ENCODE measurements at places on chromosomes 13 and 19.

DNA sequence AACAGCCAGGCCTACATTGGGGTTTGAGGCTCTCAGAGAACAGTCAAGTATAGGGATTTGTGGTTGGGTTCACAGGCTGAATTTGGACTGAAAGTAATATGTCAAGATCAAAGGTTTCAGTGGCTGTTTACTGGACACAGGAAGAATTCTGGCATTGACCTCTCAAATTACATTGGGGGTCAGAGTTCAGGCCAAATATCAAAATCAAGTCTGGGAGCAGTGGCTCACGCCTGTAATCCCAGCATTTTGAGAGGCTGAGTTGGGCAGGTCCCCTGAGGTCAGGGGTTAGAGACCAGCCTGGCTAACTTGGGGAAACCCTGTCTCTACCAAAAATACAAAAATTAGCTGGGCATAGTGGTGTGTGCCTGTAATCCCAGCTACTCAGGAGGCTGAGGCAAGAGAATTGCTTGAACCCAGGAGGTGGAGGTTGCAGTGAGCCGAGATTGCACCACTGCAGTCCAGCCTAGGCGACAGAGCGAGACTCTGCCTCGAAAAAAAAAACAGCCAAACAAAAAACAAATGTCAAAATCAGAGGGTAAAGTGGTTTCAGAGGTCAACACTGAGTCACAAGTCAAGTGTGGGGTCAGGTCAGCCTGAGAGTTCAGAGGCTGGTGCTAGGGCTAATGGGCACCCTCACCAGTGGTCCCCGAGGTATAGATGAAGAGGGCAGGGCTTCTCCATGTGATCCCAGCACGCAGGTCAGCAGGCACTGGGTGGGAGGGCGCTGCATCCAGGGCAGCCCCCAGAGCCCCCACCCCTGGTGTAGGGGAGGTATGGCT is 1.5 kb downstream of the SLC27A5 start:
- DNase-seq = no peak

DNA sequence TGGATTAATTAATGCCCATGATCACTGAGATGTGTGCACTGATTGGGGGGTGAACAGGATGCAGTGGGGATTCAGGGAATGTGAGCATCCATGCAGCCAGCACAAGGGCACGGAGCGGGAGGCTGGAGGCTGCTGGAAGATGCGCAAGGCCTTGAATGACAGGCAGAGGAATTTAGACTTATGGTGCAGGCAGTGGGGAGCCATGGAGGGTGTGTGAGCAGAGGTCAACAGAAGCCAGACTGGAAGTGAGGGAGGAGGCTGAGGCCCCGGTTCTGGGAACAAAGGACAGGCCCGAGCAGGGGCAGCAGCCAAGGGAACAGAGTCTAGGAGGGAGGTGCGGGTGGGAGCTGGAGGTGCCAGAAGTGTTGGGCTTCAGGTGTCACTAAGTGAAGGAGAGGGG is 7.3 kb upstream of the COLGALT1 start:
- no peak for DNase-seq

DNA sequence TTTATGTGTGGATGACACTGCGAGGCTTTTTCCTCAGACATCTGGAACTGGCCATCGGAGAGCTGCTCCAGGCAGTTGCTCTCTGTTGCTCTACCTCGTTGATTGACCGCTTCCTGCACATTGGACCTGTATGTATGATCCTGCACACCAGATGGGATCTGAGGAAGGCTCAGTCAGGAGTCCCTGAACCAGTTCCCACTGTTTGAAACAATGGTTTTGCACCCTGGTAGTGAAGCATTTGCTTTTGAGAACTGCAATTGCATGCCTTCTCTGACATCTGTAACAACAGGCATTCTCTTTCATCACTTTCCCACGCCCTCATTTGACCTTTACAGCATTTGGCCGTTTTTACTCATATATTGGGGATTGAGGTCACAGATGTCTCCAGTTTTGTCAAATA is 61.1 kb upstream of the NPAS1 start:
- no peak for DNase-seq

DNA sequence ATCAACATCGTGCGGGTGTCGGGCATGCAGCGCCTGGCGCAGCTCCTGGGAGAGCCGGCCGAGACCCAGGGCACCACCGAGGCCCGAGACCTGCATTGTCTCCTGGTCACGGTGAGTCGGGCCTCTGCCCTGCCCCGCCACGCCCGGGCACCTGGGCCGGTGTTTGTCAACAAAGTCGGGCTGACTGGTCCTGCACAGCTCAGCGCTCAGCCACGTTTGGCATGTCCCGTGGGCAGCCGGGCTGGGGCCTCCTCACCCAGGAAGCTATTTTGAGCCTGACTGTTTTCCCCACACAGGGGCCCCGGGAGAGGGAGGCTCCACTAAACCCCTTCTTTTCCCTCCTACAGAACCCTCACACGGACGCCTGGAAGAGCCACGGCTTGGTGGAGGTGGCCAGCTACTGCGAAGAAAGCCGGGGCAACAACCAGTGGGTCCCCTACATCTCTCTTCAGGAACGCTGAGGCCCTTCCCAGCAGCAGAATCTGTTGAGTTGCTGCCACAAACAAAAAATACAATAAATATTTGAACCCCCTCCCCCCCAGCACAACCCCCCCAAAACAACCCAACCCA is 1.3 kb downstream of the GADD45B start:
- DNase-seq = no peak

GRCh38 chr19:3580156-3580934 is 4.9 kb upstream of the GIPC3 start:
- DNase-seq = no peak

- DNase-seq = no peak
Observed at GRCh38 chr13:73492811-73493210, 434.0 kb downstream of the KLF5 start.

GRCh38 chr19:9535934-9536333 is 2.5 kb downstream of the ZNF426 start:
- no peak for DNase-seq

- DNase-seq = no peak
Observed at GRCh38 chr19:36245210-36246005, 30.5 kb downstream of the ZNF146 start.

DNA sequence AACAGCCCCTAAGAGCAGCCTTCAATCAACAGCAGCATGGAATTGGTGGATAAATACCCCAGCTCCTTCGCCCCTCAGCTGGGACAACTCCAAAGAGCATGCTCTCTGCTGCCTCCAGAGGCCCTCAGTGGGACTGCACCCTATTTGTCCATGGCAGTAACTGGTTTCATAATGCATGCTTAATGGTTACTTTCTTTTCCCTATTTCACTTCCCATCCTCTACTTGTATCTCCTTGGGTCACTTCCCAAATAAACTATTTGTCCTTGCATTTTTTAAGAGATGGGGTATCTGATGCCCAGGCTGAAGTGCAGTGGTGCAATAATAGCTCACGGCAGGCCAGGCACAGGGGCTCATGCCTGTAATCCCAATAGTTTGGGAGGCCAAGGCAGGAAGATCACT is 13.5 kb upstream of the TPM4 start:
- peak; percentile 56 for DNase-seq

DNA sequence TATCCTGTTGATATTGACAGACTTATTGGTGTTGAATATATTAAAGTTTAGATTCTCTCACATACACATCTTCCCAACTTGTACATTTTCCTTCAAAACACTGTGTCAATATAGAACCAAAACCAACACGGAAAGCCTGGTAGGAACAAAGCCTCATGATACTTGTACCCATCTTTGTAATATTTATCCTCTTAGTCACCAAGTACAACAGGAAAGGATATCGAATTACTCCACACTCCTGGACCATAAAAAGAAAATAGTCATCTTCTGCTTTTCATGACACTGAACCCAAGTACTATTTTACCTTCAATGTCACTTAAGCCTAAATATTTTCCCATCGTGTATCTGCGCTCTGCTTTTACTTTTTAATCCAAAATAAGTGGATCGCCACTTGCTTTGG is 702.9 kb upstream of the PCDH9 start:
- DNase-seq = no peak

GRCh38 chr19:55276720-55277430 is 3.0 kb downstream of the HSPBP1 start:
- no peak for DNase-seq

GRCh38 chr13:99617474-99618255 is 116.4 kb downstream of the TM9SF2 start:
- DNase-seq = no peak

- DNase-seq = no peak
Observed at GRCh38 chr13:99495466-99496183, 5.6 kb upstream of the TM9SF2 start.

GRCh38 chr19:46571495-46571894 is 29.6 kb upstream of the CALM3 start:
- no peak for DNase-seq

GRCh38 chr13:99636728-99637353 is 135.6 kb downstream of the TM9SF2 start:
- DNase-seq = no peak

DNA sequence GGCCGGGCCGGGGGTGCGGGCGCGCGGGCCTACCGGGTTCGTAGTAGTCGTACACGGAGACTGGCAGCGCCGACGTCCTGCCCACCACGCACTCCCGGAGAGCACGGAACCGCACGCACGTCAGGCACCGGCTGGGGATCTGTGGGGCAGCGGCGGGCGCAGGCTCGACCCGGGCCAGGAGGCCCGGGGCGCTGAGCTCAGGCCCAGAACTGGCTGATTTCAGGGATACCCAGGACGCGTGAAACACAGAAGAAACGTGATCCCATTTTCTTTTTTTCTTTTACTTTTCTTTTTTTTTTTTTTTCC is 9.0 kb downstream of the F2RL3 start:
- no peak for DNase-seq

- DNase-seq = no peak
Observed at GRCh38 chr13:73096173-73096572, 37.4 kb downstream of the KLF5 start.

DNA sequence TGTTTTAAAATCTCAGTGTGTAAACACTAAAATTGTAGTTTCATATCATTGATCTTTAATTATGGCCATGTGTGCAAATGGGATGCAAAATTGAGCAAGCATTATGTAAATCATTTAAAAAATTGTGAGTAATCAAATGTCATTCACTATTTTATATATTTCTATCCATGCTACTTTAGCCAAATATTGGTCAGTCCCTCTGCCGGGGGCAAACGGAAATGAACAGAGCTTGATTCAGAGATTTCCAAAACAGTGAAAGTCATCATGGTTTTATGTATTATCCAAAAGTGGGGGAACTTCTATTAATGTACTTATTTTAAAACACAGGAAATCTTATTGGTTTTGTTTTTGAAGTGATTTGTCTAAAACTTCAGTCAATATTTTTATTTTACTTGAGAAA is 219.1 kb downstream of the IRS2 start:
- no peak for DNase-seq

DNA sequence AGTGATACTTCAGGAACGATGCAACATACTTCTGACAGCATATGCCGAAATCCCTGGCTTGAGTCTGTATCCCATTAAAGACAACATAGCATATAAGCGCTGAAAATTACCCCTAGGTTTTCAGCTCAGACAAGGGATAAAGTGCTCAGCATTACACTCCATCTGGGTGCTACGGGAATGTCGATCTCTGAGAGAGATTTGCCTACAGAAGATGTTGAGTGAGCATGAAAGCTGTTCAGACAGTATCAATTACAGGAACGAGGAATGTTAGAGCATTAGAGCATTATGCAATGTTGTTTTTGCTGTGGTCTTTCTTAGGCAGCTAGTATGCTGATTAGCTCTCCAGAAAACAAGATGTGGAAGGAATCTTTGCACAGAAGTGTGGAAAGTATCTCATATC is 484.5 kb downstream of the LIG4 start:
- no peak for DNase-seq

DNA sequence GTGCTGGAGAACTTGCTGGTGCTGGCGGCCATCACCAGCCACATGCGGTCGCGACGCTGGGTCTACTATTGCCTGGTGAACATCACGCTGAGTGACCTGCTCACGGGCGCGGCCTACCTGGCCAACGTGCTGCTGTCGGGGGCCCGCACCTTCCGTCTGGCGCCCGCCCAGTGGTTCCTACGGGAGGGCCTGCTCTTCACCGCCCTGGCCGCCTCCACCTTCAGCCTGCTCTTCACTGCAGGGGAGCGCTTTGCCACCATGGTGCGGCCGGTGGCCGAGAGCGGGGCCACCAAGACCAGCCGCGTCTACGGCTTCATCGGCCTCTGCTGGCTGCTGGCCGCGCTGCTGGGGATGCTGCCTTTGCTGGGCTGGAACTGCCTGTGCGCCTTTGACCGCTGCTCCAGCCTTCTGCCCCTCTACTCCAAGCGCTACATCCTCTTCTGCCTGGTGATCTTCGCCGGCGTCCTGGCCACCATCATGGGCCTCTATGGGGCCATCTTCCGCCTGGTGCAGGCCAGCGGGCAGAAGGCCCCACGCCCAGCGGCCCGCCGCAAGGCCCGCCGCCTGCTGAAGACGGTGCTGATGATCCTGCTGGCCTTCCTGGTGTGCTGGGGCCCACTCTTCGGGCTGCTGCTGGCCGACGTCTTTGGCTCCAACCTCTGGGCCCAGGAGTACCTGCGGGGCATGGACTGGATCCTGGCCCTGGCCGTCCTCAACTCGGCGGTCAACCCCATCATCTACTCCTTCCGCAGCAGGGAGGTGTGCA is 587 bp downstream of the S1PR4 start:
- no peak for DNase-seq

GRCh38 chr19:38702278-38702677 is 42.0 kb downstream of the CAPN12 start:
- DNase-seq = no peak

DNA sequence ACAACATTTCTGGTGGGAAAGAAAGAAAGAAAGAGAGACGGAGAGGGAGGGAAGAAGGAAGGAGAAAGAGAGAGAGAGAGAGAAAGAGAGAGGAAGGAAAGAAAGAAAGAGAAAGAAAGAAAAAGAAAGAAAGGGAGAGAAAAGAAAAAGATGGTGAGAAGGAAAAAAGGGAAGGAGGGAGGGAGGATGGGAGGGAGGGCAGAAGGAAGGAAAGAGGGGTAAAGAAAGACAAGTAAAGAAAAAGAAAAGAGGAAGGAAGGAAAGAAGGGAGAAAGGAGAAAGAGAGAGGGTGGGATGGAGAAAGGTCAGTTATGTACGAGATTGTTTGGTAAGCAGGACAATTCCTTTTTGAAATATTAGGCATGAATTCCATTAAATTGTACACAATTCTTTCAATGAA is 145.3 kb downstream of the SPRY2 start:
- DNase-seq = no peak

Data from T follicular helper cell (primary cell).